ENCODE measurements at places on chromosomes 2 and 18.

- peak; percentile 87 for DNase-seq
Observed at GRCh38 chr2:163735685-163736432, at the start of gene FIGN. TSS of gene FIGN (minus strand) at chr2:163736008. CDS start at chr2:163734927, 1,081 bp downstream.

DNA sequence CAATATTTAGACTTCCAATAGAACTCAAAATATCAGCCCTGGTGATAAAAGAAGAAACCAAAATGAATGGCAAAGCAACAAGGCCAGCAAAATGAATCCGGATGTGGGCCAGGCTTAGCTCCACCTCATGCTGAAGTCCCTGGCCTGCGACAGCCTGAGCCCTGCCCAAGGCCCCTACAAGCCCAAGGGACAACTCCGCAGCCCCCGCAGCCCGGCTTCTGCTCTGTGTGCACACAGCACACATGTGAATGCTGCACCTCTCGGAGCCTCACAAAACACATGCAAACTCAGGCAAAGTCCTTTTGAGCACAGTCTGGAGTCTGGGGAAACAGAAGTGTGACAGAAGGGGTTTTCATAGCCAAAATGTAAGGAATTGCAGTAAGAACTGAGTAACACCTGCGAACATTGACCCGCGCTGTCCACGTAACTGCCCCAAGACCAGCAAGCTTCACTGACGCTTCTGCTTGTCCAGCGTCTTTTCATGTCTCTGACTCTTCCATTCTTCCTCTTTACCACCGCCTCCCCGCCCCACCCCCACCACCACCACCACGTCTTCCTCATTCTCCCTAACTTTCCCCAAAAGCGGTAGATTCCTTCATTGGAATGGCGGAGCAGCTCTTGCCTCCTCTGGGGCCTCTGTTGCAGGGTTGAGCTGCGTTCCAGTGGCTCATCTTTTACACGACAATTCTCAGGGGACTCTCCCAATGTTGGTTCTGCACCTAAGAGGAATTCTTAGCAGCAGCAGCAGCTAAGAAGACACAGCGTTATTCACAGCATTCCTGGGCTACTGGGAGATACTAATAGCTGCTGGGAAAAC is 136.4 kb upstream of the COPS8 start:
- no peak for DNase-seq

DNA sequence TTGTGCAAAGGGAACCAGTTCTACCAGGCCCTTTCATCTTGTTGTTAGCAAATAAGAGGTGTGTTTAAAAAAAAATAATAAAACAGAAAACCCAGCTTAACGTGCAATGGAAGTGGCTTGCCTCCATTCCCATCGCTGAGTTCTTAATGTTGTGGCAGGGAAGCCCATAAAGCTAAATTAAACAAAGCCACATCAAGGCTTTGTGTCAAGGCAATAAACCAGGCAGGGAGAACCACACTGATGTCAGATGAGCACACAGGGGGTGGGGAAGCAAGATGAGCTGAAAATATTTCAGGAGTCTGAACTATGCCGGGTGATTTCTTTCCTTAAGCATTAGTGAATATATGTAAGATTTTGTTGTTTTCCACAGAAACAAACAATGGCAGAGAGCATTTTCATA is 73.5 kb downstream of the PHLPP1 start:
- DNase-seq = peak; percentile 60

GRCh38 chr2:68328901-68329300 is 9.2 kb upstream of the CNRIP1 start:
- no peak for DNase-seq

- DNase-seq = no peak
Observed at GRCh38 chr2:52336951-52337350, 1305.0 kb upstream of the NRXN1 start.

- no peak for DNase-seq
Observed at GRCh38 chr2:16063251-16063850, 123.0 kb downstream of the MYCN start.

DNA sequence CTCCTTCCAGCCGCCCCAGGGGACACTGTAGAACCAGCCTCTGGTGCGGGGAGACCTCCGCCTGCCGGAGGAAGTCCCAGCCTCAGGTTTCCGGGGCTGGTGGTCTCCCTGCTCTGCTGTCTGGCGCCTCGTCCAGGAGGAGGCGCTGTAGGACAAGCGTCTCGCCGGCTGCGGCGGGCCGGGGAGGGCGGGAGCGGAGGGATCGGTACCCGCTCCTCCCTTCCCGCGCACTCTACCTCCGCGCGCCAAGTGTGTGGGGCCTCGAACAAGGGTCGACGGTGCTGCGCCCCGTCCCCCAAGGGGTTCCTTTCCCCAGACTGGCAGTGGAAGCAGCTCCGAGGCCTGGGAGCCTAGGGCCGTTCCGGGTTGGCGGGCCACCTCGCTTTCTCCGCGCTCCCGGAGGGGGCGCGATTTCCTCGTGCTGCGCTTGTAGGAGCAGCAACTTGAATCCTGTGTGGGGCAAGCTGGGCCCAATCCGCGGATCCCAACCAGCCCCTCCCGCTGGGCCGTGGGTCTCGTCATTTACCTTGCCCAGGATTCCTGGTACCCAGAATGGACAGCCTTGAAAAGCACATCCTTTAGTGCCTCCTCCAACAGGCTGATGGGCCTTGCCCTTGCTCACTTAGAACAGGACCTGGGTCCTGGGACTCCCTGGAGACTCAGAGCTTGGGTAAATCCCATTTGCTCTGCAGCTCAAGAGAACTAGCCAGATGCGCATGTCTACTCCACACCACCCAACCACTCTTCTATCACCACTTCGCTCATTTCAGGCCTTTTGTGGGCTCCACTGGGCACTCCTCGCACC is 10.6 kb upstream of the HOXD4 start:
- DNase-seq = peak; percentile 83

- no peak for DNase-seq
Observed at GRCh38 chr18:46336278-46337111, 232.3 kb downstream of the HAUS1 start.

DNA sequence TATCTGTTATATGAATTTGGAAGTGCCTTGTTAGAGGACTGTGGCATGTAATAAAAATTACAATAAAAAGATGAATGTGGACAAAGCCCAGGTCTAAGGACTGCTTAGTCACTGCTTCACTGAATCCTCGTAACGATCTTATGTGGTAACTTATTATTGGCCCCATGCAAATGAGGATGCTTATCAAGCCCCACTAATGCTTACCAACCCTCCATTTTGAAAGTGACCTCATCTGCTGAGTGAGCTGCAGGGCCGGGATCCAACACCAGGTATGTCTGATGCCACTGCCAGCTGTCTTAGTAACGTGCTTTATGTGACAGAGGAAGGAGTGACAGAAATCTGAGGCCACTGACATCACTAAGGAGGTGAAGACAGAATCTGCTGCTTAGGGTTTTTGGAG is 65.3 kb upstream of the CCDC85A start:
- DNase-seq = no peak

DNA sequence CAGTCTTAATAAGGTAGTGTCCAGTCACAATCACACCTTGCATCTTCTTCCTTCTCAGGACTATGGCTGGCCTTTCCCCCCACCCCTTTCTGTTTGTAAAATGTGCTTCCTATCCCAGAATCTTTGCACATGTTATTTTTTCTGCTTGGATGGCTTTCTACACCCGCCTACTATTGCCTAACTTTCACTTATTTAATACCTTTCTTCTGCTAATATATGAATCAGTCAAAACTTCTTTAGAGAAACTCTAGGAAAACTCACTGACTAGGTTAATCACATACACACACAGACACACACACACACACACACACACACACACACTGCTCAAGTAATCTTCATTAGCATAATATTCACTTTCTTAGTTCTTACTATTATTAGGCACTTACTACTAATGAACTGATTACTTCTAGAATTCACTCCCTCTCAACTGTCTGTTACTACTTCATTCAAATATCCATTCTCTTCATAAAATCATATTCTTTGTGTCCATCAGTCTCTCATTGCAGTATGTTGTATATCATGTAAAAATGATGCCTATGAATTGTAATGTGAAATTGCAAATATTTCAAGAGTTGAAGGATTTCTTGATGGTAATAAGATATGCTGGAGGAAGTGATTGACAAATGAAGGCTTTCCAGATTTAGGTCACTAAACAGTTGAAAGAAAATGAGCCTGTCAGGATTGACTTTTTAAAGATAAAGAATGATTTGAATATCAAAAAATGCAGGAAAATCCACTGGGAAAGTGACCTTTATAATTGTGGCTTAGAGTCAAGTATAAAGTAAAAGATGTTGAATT is 51.2 kb downstream of the CLIP4 start:
- DNase-seq = peak; percentile 24

Measured in fibroblast of skin of abdomen (primary cell).